ENCODE measurements at places on chromosomes 3 and 15. TPM values are rescaled to one million over a fixed set of nuclear protein-coding genes. Genes with fewer than 3 reads are reported as not detected.

Gene TF
- polyA plus RNA-seq = 63.7 TPM

Gene CHRFAM7A
- 1.4 TPM for polyA plus RNA-seq

Gene ANKRD63
- polyA plus RNA-seq = not detected

Gene MYO5C
- 14.5 TPM for polyA plus RNA-seq

Gene FANCD2OS
- polyA plus RNA-seq = not detected

Gene COL8A1
- polyA plus RNA-seq = 0.60 TPM

Gene PRTG
- polyA plus RNA-seq = 0.52 TPM

Gene LTK
- polyA plus RNA-seq = 0.39 TPM

Gene CHDH
- 5.4 TPM for polyA plus RNA-seq

Gene IL17RE
- 6.7 TPM for polyA plus RNA-seq

Gene ACSBG1
- 0.27 TPM for polyA plus RNA-seq

Gene DNAJA4
- polyA plus RNA-seq = 38.5 TPM

Gene FAIM
- polyA plus RNA-seq = 22.2 TPM

Gene RAP2B
- 5.7 TPM for polyA plus RNA-seq

Gene GPR160
- 5.2 TPM for polyA plus RNA-seq

Gene ROBO2
- 0.62 TPM for polyA plus RNA-seq

Gene GREM1
- 14.4 TPM for polyA plus RNA-seq

Gene LMAN1L
- not detected for polyA plus RNA-seq

Gene CD80
- polyA plus RNA-seq = not detected

Gene LYZL4
- polyA plus RNA-seq = not detected

Gene AP3B2
- 2.4 TPM for polyA plus RNA-seq

Gene CFAP91
- polyA plus RNA-seq = 3.1 TPM

Gene CFAP20DC
- polyA plus RNA-seq = 0.32 TPM

Gene INKA1
- 4.2 TPM for polyA plus RNA-seq

Gene GADL1
- polyA plus RNA-seq = not detected

Measured in adipose tissue (tissue), 3 donors.